Caudate nucleus (tissue), 63 donors: ENCODE measurements at places on chromosomes 7 and 10.
A peak's percentile ranks its signal among the peaks of the same experiment; 100 is the strongest.

- DNase-seq = no peak
Measured at GRCh38 chr7:235576-236395, 43.4 kb downstream of the FAM20C start.

- no peak for DNase-seq
Measured at GRCh38 chr10:64731016-64731415, 1209.8 kb downstream of the REEP3 start.

DNA sequence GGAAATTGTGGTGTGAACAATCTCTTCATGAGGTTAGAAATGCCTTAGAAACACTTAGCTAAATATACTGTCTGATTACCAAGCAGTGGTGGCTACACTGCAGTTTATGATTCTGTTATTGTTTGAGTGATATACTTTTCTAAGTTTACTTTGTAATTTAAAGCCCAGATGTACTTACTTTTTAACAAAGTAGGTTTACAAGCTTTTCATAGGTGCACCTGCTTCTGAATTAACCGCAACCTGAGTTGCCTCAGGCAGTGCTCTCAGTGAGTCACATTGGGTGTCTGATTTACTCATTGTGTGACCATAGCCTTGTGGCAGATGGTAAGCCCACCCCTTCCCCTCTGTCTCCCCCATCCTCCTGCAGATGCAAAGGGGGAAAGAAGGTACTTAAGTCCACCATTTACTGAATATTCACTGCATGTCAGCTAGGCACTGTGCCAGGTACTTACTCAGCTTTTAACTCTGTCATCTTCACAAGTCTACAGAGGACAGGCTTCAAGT lies 9.0 kb downstream of the MTURN start:
- no peak for DNase-seq

DNA sequence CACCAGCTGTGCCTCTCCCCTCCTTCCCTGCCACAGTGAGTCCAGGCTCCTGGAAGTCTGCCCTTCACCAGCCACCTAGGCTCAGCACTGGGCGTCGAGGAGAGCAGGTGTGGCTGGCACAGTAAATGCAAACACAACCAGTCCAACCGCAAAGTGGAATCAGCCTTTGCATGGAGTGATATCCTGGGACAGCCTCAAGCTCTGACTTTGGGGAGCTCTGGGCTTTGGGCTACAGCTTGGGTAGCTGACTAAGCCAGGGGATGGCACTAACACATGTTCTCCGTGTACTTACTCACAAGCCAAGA lies 312.4 kb downstream of the KCNMA1 start:
- no peak for DNase-seq

- no peak for DNase-seq
Measured at GRCh38 chr7:33761449-33762080, 143.8 kb upstream of the BMPER start.

- DNase-seq = no peak
Measured at GRCh38 chr10:88733215-88733614, 26.6 kb upstream of the LIPN start.

GRCh38 chr10:17209881-17210280 lies 8.4 kb upstream of the TRDMT1 start:
- DNase-seq = no peak

DNA sequence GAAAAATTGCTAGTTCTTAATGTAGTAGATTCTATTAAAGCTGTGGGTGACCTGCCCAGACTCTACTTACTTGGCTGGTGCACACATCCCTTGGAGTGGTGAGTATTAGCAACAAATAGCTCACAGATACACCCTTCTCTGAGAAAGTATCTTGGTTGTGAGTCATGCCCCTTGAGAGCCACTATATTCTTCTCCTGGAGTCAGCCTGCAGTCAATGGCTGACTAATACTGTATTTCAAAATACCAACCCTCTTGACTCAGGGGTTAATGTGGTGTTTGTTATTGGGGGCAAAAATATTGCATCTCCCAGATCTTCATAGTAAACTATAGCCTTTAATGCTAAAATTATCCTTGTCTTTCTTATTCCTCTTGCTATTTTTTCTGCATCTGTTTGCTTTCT lies 354.9 kb downstream of the BMPER start:
- no peak for DNase-seq

- DNase-seq = no peak
Measured at GRCh38 chr10:128729910-128730420, 603.7 kb upstream of the MKI67 start.

DNA sequence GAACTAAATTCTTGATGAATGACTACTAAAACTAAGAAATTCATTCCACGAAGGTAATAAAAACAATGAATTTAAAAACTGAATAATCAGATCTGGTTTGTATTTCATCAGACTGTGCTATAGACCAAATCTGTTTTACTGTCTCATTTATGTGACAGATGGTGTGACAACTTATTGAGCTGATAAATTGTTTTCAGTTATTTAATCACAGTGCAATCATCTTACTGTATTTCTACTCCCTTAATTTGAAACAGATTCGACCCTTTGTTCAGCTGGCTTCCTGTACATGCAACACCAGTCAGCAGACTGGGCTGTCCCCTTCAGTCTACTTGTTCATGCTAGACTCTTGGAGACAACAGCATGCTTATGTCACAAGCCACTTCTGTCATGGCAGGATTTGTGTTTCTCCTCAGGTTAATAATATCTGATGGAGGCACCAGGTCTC lies 150.9 kb downstream of the MBL2 start:
- no peak for DNase-seq

DNA sequence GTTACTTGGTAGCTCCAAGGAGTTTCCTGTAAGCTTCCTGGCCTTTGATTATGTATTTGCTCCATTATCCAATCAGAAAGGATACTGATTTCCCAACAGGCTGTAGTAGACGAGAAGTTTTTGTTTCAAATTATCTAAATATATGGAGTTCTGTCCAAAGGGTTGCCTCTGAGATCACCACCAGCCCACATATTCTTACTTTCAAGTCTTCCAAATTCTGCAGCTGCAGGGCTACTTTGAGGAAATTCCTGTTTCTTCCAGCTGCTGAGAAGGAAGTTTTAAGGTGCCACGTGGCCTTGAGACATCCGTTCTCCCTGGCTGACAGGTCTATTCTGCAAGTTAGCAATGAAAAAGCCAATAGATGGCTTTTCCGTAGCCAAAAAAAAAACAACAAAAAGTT lies 286.0 kb downstream of the TWIST1 start:
- DNase-seq = no peak

GRCh38 chr10:118047157-118047719 lies 497 bp upstream of the RAB11FIP2 start:
- DNase-seq = no peak

DNA sequence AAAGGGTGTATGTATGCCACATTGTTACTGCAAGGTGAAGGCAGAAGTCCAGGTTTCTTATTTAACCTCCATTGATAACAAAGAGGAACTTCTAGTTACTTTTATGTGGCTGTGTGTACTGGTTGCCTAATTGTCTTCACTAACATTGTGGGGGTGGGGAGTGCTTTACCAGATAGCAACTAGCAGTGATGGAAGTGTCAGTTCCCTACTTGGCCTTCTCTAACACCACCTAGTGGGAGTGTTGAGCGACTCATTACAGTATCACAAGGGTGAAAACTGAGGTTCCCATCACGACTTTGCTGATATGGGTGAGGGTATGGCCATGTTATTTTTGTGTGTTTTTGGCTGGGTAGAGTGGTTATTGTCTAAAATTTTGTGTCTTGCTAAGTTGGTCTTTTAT lies 274.4 kb downstream of the THSD7A start:
- DNase-seq = no peak

DNA sequence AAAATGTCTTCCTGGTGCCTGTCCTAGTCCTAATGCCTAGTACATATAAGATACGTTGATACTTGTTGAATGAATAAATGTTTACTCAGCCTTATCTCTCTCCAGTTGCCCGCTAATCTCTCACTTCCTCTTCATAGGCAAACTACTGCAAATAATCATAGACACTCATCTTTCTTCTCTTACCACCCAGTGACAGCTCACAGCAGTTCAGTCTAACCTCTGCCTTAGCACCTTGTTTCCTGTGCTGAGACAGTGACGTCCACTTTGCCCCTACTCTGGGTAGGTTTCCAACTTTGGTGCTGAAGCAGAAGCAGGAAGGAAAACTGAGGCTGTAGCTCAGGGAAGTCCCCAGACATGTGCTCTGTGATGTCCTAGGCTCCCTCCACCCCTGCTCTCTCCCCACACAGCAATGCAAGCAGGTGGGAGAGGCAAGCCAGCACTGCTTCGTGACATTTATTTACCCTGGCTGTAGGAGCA lies 45.5 kb upstream of the RHOBTB1 start:
- DNase-seq = no peak

DNA sequence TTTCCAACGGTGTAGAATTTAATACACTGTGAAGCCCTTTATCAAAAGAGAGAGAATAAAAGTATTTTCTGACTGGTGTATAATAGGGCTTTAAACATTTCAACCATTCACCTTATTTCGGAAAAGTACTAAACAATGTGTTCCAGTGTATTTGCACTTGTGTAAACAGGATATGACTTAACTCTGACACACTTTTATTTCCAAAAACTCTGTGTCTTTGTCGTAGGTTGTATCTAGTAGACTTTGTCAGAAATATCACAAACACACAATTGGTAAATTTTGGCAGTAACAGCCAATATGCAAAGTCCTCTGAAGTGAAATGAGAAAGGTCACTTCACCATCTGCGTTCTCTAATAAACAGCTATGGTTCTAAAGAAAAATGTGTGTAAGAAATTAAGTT lies 10.3 kb upstream of the TSPAN13 start:
- DNase-seq = no peak

DNA sequence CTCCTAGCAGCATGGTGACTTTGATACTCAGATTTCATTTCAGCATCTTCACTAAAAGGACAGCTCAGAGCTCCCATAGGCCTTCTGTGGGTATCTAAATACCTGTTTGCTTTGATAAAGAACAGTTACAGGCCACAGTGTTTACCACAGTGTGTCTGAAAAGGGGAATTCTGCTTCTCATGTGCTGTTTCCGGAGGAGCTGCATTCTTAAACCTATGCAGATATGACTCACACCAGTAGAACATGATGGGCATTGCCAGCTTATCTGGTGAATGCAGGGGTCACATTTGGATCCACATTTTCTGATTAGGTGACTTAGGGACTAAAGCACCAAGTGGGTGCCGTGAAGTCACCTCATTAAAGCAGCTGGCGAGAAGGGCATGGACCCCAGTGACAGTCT lies 52.6 kb downstream of the TRRAP start:
- DNase-seq = no peak

- no peak for DNase-seq
Measured at GRCh38 chr10:93152136-93152535, 78.4 kb downstream of the CYP26A1 start.

GRCh38 chr7:30740417-30741181 lies 11.3 kb upstream of the INMT start:
- DNase-seq = peak; percentile 32

DNA sequence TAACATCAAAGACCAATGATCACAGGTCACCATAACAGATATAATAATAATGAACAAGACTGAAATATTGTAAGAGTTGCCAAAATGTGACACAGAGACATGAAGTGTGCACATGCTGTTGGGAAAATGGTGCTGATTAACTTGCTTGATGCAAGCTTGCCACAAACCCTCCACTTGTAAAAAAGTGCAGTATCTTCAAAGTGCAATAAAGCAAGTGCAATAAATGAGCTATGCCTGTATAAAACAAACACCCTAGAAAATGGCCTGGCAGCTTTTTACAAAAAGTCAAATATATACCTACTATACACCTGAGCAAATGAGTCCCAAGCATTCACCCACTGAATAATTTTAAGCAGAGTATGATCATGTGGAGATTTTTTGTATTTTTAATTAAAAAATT lies 9.7 kb upstream of the CCDC7 start:
- DNase-seq = no peak

GRCh38 chr10:49528977-49529506 lies 9.9 kb downstream of the ERCC6 start:
- no peak for DNase-seq

GRCh38 chr10:107442035-107442505 lies 277.6 kb upstream of the SORCS1 start:
- DNase-seq = no peak

DNA sequence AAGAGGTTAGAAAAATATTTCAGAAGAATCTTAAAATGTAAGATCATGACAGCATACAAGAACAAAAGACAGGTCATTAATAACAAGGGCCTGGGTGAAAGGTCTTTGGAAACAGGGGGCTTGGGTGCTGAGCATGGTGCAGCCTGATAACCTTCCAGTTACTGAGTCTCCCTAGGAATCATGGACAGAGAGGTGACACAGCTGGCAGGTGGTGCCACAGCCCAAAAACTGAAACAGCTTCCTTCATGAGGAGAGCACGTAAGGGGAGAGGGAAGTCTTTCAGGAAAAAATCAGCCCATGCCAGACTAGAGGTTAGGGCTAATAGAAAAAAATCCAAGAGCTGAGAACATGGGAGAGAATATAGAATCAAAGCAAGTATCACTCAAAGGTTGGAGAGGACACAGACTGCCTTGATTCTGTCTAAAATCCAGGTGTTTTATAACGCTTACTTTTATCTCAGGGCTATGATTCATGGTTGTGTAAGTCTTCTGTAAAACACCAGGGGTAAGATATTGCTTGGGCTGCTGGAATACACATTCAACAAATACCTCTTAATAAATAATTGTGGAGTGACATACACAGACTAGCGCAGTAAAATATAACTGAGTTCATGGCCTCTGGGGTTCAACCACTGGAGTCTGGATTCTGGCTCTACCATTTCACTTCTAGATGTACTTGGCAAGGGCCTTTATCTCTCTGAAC lies 88.1 kb downstream of the SEMA3C start:
- no peak for DNase-seq

DNA sequence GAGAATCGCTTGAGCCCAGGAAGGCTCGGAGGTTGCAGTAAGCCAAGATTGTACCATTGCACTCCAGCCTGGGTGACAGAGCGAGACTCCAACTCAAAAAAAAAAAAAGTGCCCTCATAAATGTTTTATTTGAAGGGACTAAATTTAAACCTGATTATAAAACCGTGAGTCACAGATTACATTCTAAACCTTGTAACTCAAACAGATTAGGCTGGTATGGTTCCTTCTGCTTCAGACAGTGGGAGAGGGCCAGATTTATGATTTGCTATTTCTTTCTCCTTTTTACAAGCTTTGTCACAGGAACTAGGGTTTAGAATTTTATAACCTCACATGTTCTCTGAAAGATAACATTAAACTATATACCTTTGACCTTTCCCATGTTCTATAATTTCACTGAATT lies 801.2 kb upstream of the ZWINT start:
- no peak for DNase-seq

GRCh38 chr10:85976267-85976793 lies 390.3 kb downstream of the GRID1 start:
- DNase-seq = no peak
